ENCODE measurements at places on chromosomes 3 and 15.
A peak's percentile ranks its signal among the peaks of the same experiment; 100 is the strongest.

- peak; percentile 28 for DNase-seq
Measured at GRCh38 chr15:59174835-59175831, 31.5 kb upstream of the LDHAL6B start.

DNA sequence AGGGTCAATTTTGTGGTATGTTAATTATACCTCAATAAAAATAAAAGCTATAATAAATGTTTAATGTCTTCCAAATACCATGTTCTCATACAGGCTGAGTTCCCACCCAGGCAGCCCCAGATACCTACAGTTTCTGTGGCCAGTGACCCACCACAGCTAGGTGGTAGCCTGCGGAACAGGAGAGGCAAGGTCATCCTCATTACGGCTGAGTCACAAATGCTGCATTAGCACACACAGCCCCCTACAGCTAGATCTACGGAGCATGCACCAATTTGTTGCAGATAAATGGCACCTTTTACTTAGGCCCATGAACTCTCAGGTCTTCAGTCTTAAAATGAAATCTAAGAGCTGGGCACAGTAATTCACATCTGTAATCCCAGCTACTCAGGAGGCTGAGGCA lies 5.1 kb downstream of the SPATA12 start:
- DNase-seq = no peak

DNA sequence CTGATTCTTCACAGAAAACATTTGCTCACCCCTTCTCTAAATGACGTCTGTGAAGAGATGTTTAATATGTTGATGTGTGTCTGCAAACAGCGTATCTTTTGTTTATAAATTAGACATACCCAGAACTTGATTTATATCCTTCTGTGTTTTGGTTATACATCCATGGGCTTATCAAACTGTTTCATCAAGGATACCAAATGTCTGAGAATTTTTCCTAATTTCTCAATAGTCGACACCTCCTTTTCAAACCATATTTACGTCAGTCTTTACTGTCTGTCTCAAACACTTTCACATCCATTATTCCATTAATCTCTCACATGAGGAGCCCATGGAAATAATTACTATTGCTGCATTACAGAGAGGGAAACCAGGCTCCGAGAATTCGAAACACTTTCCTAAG lies 85.4 kb downstream of the FGF12 start:
- no peak for DNase-seq

- no peak for DNase-seq
Measured at GRCh38 chr15:51155016-51155580, 60.4 kb upstream of the TNFAIP8L3 start.

DNA sequence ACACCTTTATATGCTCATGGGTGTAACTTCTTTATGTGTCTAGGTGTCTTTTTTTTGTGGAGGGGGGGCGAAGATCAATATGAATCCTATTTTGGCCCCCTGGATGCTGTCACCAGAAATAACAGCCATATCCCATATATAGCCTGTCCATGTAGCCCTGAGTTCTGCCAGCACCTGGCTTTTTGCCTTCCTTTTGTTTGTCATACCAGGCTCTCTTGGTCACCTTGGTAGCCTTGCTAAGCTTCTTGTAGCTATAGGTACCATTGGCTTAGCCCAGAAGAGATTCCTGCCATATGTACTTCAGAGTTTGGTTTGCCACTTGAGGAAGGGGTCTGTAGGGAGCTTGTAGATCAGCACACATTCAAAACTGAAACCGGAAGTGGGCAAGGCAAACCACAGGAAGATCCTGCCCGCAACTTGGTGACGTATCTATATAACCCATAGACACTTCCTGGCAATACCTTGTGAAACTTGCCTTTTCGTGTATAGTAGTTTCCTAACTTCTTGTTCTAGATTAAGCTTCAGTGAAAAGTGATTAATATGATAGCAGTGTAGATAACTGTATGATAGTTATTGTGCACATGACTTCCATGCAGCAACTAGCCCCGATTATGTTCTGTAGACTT lies 11.9 kb downstream of the RASA2 start:
- no peak for DNase-seq

GRCh38 chr3:63912768-63913588 lies 795 bp upstream of the SCAANT1 start:
- no peak for DNase-seq

DNA sequence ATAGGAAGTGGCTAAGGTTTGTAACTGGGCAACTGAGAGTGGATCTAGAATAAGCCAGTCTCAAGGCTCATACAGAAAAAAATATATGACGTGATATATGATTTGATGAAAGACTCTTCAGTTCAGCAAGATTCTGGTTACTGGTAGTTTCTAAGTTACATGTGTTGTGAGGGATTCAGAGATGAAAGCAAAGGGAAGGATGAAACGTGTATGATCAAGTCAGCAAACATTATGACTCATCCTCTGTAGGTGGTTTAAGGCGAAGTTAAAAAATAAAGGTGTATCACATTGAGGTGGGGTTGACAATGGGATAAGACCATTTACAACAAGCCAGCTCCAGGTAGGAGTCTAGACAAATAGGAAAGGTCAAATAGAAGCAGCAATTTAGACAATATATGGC lies 16.2 kb downstream of the TERC start:
- DNase-seq = no peak

GRCh38 chr15:40307421-40308211 lies at the start of gene PLCB2:
PLCB2 (minus strand) TSS chr15:40307935; CDS start chr15:40307672, 263 bp downstream.
- no peak for DNase-seq

DNA sequence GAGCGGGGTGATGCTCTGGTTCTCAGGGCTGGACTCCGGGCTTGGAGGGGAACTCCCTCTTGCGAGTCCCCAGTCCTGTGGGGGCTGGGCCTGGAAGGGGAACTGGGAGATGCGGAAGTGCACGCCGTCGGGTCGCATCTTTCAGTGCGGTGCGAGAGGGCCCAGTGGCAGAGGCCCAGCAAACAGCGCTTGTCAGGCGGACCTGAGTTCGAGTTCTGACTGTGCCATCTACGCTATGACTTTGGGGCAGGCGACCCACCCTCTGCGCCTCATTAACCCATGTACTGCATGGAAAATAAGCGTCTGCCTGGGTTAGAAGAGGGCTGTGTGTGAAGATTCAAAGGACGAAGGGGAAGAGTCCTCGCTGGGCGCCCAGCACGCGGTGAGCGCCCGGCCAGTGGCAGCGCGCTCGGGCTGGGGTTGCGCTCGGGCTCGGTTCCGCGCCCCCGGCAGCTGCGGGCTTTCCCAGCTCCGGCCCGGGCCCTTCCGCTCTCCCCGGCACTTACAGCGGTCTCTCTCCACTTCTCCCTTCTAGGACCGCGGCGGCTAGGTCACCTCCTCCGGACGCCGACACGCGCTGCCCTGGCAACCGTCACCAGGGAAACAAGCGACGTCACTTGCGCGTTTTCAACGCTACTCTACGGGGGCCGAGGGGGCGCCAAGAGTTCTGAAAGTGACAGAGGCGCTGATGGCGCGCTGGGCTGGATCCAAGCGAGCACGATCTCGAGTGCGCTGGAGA lies at the start of gene CCDC13:
CCDC13 (minus strand) TSS at position 584 of the 739 bp plus-strand sequence. CDS start 14,908 bp downstream, outside the sequence.
- DNase-seq = no peak

- DNase-seq = no peak
Measured at GRCh38 chr3:115085197-115085865, 61.8 kb downstream of the ZBTB20 start.

- no peak for DNase-seq
Measured at GRCh38 chr15:41559239-41559782, 299 bp downstream of the TYRO3 start.

Data from AG09309 (cell line).